ENCODE measurements at places on chromosomes 4 and X. TPM values are rescaled to one million over a fixed set of nuclear protein-coding genes. Genes with fewer than 3 reads are reported as not detected.

GRCh38 chr4:173288296-173288695 lies 45.9 kb downstream of the HMGB2 start:
- H3K4me1 ChIP-seq = no peaks in the 10 kb centered on the region
- no peaks in the 10 kb centered on the region for H3K36me3 ChIP-seq
- DNase-seq = peak; percentile 11

GRCh38 chr4:15240764-15241163 lies 187.1 kb upstream of the C1QTNF7 start:
- H3K27me3 ChIP-seq = no peaks in the 10 kb centered on the region
- H3K36me3 ChIP-seq = no peaks in the 10 kb centered on the region
- H3K27ac ChIP-seq = no peak overlapping the region
- no peaks in the 10 kb centered on the region for H3K4me1 ChIP-seq
- DNase-seq = no peak
- H3K4me3 ChIP-seq = no peak overlapping the region

CXorf65 gene
- total RNA-seq = not detected

DCAF16 gene
- total RNA-seq = 14.9 TPM

PROM1 gene
- total RNA-seq = 51.6 TPM

CHRDL1 gene
- total RNA-seq = 9.6 TPM
